ENCODE measurements at places on chromosomes 2 and 18. TPM values are rescaled to one million over a fixed set of nuclear protein-coding genes. Genes with fewer than 3 reads are reported as not detected.

The SPP2 gene
- polyA plus RNA-seq: not detected

The ICOS gene
- not detected for polyA plus RNA-seq

The INHA gene
- polyA plus RNA-seq: 0.37 TPM

The MRPS9 gene
- polyA plus RNA-seq: 17.2 TPM

The ARL5A gene
- polyA plus RNA-seq: 11.0 TPM

The TMEFF2 gene
- 7.2 TPM for polyA plus RNA-seq

The SLC19A3 gene
- 2.1 TPM for polyA plus RNA-seq

The TLX2 gene
- polyA plus RNA-seq: 0.20 TPM

The WIPF1 gene
- polyA plus RNA-seq: 20.8 TPM

The EMILIN2 gene
- 6.1 TPM for polyA plus RNA-seq

The IL36RN gene
- not detected for polyA plus RNA-seq

The FBLN7 gene
- 32.4 TPM for polyA plus RNA-seq

The FBXO48 gene
- polyA plus RNA-seq: 0.64 TPM

The SLC9A4 gene
- not detected for polyA plus RNA-seq

The MC5R gene
- polyA plus RNA-seq: not detected

The HOXD3 gene
- 1.2 TPM for polyA plus RNA-seq

The RALBP1 gene
- polyA plus RNA-seq: 56.8 TPM

The OSBPL1A gene
- polyA plus RNA-seq: 47.2 TPM

The MROH2A gene
- not detected for polyA plus RNA-seq

The CDKL4 gene
- polyA plus RNA-seq: not detected

The ARHGAP28 gene
- polyA plus RNA-seq: 1.2 TPM

The PTPRN gene
- 145 TPM for polyA plus RNA-seq

The SLC11A1 gene
- 1.7 TPM for polyA plus RNA-seq

The DSG1 gene
- 0.05 TPM for polyA plus RNA-seq

The NDUFAF7 gene
- 5.9 TPM for polyA plus RNA-seq

The FAM161A gene
- polyA plus RNA-seq: 5.3 TPM
